ENCODE measurements at places on chromosomes 1 and 21.

GRCh38 chr1:2834146-2834475 is 32.6 kb upstream of the TTC34 start:
- DNase-seq = no peak
- H3K4me3 ChIP-seq = no peak overlapping the region
- no peaks in the 10 kb centered on the region for H3K4me1 ChIP-seq
- H3K36me3 ChIP-seq = no peaks in the 10 kb centered on the region
- no peak overlapping the region for H3K27ac ChIP-seq
- H3K27me3 ChIP-seq = peaks cover 84% of the 10 kb centered on the region

DNA sequence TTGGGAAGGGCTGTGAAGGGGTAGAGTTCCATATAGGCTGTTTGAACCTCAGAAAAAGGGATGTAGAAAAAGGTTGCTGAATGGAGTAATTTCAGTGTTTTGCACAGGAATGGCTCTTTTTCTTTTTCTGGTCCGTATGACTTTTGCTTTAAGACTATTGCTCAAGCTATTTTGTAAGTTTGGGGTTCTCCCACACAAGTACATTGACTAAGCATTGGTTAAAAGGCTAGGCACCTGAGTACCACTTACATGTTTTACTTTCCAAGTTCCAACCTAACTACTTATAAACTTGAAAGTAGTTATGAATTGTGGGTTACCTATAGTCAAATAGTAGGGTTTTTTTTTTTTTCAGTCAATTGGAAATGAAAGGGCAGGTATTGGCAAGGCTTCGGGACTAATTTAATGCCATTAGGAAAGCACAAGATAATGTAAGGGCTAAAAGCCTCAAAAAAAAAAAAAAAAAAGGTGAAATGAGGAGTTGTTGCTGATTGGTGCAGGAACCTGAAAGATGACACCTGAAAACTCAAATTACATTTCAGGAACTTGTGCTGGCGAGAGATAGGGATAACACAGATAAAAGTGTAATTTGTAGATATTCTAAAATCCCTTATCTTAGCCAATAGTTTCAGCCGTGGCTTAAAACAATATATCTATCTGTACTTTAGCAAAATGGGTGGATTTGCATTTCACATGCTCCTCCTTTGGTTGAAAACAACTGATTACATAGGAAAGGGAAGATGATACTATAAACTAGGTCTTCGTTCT is 209.5 kb downstream of the RPS6KC1 start:
- H3K4me3 ChIP-seq = no peak overlapping the region
- H3K36me3 ChIP-seq = no peaks in the 10 kb centered on the region
- H3K27me3 ChIP-seq = no peaks in the 10 kb centered on the region

DNA sequence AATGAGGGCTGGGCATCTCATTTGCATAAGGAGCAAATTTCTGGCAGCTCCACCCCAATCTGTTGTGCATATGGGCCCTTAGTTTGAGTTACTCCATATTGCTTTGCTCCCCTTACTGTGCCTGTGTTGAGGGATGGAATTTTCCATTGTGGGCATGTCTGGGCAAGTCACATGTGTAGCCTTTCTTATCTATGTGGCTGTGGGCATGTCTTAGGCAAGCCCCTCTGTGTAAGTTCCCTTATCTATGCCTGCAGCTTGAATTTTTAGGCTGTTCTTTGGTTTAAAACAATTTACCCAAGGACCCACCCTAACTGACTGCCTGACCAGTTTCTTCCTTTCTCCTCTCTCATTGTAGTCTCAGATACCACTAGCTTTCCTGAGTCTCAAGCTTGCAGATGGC is 405.7 kb upstream of the NCAM2 start:
- H3K4me1 ChIP-seq = no peaks in the 10 kb centered on the region
- DNase-seq = no peak
- H3K36me3 ChIP-seq = no peaks in the 10 kb centered on the region

- no peaks in the 10 kb centered on the region for H3K27me3 ChIP-seq
- H3K4me3 ChIP-seq = no peak overlapping the region
- no peak overlapping the region for H3K27ac ChIP-seq
- H3K36me3 ChIP-seq = no peaks in the 10 kb centered on the region
These were observed 371.2 kb upstream of the PLXNA2 start for GRCh38 chr1:208615371-208615770.

- no peak overlapping the region for H3K4me3 ChIP-seq
- H3K4me1 ChIP-seq = peaks cover 10% of the 10 kb centered on the region
- DNase-seq = no peak
- no peaks in the 10 kb centered on the region for H3K36me3 ChIP-seq
These were observed 63.0 kb downstream of the RHBG start for GRCh38 chr1:156431769-156432668.

DNA sequence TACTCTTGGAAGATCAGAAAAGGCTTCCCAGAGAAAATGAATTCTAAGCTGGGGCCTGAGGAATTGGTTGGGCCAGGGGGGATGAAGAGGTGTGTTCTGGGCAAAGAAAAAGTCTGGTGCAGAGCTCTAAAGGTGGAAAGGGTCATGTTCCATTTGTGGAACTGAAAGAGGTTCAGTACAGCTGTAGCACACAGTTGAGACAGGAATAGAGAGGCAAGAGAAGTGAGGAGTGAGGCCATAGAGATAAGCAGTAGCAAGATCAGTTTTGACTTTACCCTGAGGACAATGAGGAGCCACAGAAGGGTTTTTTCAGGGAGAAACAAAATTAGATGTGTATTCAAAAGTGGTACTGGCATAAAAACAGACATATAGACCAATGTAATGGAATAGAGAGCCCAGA is 30.3 kb upstream of the MUTYH start:
- no peaks in the 10 kb centered on the region for H3K36me3 ChIP-seq
- H3K4me3 ChIP-seq = no peak overlapping the region
- H3K4me1 ChIP-seq = peaks cover 45% of the 10 kb centered on the region

DNA sequence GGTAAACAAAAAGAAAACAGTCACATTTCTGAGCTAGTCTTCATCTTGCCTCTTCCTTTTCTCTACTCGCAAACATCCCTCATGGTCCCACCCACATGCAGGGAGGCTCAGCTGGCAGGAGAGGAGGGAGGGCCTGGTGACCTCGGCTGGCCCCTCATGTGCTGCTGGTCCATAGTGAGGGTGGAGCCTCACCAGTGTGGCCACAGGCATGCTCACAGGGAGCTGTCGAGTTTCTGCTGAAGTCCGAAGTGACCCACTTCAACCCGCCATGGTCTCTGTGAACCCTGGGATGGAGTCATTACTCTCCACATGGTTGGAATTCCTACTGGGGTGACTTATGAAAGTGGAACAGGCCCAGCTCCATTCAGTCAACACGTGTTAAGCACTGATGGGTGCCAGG is 253.4 kb downstream of the RHOU start:
- H3K4me1 ChIP-seq = no peaks in the 10 kb centered on the region
- H3K27ac ChIP-seq = no peak overlapping the region
- H3K36me3 ChIP-seq = no peaks in the 10 kb centered on the region
- no peak for DNase-seq

- H3K36me3 ChIP-seq = no peaks in the 10 kb centered on the region
- H3K27ac ChIP-seq = no peak overlapping the region
- no peak overlapping the region for H3K4me3 ChIP-seq
These were observed 13.2 kb downstream of the MX1 start for GRCh38 chr21:41439248-41439647.

- no peak overlapping the region for H3K4me3 ChIP-seq
- no peaks in the 10 kb centered on the region for H3K4me1 ChIP-seq
- H3K27ac ChIP-seq = no peak overlapping the region
- DNase-seq = no peak
- no peaks in the 10 kb centered on the region for H3K36me3 ChIP-seq
These were observed 807.1 kb upstream of the PRMT6 start for GRCh38 chr1:106249365-106249764.

GRCh38 chr1:152577168-152577567 is 3.1 kb downstream of the LCE3D start:
- H3K36me3 ChIP-seq = no peaks in the 10 kb centered on the region
- DNase-seq = no peak
- no peaks in the 10 kb centered on the region for H3K27me3 ChIP-seq
- no peaks in the 10 kb centered on the region for H3K4me1 ChIP-seq
- H3K4me3 ChIP-seq = no peak overlapping the region

DNA sequence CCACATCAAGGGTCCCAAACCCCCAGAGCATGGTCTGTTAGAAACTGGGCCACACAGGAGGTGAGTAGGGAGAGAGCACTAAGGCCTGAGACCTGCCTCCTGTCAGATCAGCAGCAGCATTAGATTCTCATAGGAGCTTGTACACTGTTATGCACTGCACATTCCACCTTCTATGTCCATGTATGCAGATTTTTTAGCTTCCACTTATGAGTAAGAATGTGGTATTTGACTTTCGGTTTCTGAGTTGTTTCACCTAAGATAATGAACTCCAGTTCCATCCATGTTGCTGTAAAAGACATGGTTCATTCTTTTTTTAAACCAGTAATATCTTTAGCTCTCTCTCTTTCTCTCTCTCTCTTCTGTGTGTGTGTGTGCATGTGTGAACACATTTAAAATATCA is 663 bp upstream of the GBP6 start:
- H3K4me1 ChIP-seq = peaks cover 15% of the 10 kb centered on the region
- peak; percentile 78 for DNase-seq
- 0 out of 2 replicates have a peak overlapping the region, but pooled peaks have one; percentile 4 for H3K4me3 ChIP-seq

- no peak overlapping the region for H3K4me3 ChIP-seq
- H3K27me3 ChIP-seq = no peaks in the 10 kb centered on the region
- no peak for DNase-seq
- no peaks in the 10 kb centered on the region for H3K4me1 ChIP-seq
- H3K27ac ChIP-seq = no peak overlapping the region
These were observed 31.2 kb downstream of the KCNA10 start for GRCh38 chr1:110487726-110488125.

GRCh38 chr1:104291156-104291555 is 541.5 kb downstream of the AMY1C start:
- no peaks in the 10 kb centered on the region for H3K27me3 ChIP-seq
- H3K4me1 ChIP-seq = no peaks in the 10 kb centered on the region
- no peak overlapping the region for H3K4me3 ChIP-seq
- no peak for DNase-seq
- no peak overlapping the region for H3K27ac ChIP-seq

GRCh38 chr21:38949070-38949380 is 143.3 kb downstream of the ETS2 start:
- H3K27ac ChIP-seq = no peak overlapping the region
- DNase-seq = no peak
- H3K4me3 ChIP-seq = no peak overlapping the region
- H3K36me3 ChIP-seq = no peaks in the 10 kb centered on the region

DNA sequence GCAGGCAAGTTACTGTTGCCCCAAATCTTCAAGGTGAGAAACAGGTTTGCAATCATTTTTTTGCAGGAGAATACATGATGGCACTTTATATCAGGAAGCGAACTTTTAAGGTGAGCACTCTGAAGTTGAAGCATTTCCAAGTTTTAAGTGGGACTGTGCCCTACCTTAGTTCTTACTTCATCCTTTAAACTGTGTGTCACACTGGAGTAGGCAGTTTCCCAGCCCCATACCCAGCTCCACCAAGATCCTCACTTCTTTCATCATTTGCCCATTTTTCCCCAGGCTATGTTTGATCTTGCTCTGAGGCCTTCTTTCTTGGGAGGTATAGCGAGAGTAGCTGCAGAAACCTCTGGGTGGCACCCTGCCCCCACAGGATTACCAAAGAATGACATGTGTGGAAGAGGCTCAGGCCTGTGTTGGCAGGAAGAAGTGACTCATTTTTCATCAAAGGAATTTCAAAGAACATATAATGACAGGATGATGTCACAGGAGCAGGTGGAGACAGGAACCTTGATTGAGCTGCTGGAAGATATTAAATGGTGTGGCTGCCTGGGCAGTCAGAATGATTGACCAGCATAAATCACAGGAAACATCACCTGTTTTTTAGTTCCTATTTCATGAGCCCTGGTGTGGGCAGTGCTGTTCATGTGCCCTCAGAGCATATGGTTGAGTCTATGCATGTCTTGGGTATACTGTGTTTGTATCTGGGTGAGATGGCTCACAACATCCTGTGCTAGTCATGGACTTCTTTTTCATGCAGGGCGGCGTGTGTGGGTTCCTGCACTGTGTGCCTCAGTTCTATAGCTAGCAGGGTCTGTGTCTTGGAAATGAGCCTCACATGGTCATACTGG is 20.8 kb upstream of the MACF1 start:
- H3K36me3 ChIP-seq = no peaks in the 10 kb centered on the region
- DNase-seq = peak; percentile 85
- peak overlapping the region; percentile 69 for H3K27ac ChIP-seq
- H3K4me1 ChIP-seq = peaks cover 20% of the 10 kb centered on the region

DNA sequence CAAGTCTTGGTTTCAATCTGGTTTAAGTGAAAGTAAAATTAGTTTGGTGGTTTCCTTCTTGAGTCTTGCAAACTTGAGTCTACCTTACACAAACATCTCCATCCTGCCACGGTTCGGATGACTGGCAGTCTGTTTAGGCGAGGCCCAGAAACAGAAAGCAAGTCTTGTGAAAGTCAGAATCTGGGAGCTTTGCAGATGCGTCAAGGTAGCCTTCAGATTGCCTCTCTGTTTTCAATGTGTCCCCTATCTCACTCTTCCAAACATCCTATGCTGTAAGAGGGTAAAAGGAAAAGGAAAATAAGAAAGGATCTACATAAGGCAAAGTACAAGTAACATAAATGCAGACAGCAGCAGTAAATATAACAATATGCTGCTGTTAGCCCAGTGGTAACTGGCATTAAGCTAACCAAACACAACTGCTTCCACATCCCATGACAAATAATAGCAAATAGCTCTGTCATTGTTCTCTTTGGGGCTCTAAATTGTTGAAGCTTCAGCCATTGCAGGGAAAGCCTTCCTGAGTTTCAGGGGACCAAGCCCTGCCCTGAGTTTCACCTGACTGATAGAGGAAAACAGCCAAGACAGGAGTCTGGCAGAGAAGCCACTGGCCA is 26.2 kb upstream of the C1orf105 start:
- no peaks in the 10 kb centered on the region for H3K36me3 ChIP-seq
- no peak overlapping the region for H3K4me3 ChIP-seq
- H3K27me3 ChIP-seq = peaks cover 87% of the 10 kb centered on the region
- peaks cover 25% of the 10 kb centered on the region for H3K4me1 ChIP-seq
- H3K27ac ChIP-seq = no peak overlapping the region
- peak; percentile 96 for DNase-seq

GRCh38 chr1:21574466-21575151 is 65.4 kb downstream of the ALPL start:
- no peaks in the 10 kb centered on the region for H3K36me3 ChIP-seq
- no peak overlapping the region for H3K27ac ChIP-seq
- no peak for DNase-seq
- no peak overlapping the region for H3K4me3 ChIP-seq
- peaks cover 80% of the 10 kb centered on the region for H3K27me3 ChIP-seq

- H3K27me3 ChIP-seq = no peaks in the 10 kb centered on the region
- peak; percentile 9 for DNase-seq
- no peak overlapping the region for H3K27ac ChIP-seq
- peaks cover 23% of the 10 kb centered on the region for H3K4me1 ChIP-seq
- no peak overlapping the region for H3K4me3 ChIP-seq
- H3K36me3 ChIP-seq = no peaks in the 10 kb centered on the region
These were observed 80.3 kb downstream of the RGL1 start for GRCh38 chr1:183885142-183885735.

- H3K4me1 ChIP-seq = peaks cover 11% of the 10 kb centered on the region
- DNase-seq = no peak
- H3K27me3 ChIP-seq = no peaks in the 10 kb centered on the region
- no peak overlapping the region for H3K27ac ChIP-seq
These were observed 15.8 kb downstream of the KCNQ4 start for GRCh38 chr1:40799351-40799867.
